ENCODE measurements at places on chromosomes 6 and 20. TPM values are rescaled to one million over a fixed set of nuclear protein-coding genes. Genes with fewer than 3 reads are reported as not detected.

Gene IFNGR1
- 93.7 TPM for total RNA-seq

Gene MYH7B
- 0.27 TPM for total RNA-seq

DNA sequence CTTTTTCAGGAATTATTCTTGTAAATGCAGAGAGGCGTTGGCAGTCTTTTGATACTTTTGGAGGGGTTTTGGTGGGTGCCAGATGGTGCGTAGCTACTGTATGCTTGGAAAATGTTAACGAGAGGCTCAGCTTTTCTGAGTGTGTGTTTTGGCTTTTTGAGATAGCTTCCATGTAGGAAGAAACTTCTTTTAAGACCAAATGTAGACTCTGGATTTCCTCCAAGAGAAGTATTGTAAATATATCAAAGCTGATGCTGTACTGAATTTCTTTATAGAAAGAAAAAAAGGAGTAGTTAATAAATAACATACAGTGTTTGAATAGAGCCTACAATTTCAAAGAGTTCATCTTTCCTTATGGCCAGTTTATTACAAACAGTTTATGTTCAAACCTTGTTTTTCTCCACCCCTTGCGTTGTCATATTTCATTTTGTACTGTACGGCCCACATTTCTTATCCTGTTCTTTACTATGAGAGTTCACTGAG is 16.7 kb downstream of the TIAM2 start:
- no peak overlapping the region for H3K4me3 ChIP-seq
- H3K27me3 ChIP-seq: no peaks in the 10 kb centered on the region
- no peak for DNase-seq
- H3K36me3 ChIP-seq: no peaks in the 10 kb centered on the region

Gene CALHM6
- total RNA-seq: 6.7 TPM

DNA sequence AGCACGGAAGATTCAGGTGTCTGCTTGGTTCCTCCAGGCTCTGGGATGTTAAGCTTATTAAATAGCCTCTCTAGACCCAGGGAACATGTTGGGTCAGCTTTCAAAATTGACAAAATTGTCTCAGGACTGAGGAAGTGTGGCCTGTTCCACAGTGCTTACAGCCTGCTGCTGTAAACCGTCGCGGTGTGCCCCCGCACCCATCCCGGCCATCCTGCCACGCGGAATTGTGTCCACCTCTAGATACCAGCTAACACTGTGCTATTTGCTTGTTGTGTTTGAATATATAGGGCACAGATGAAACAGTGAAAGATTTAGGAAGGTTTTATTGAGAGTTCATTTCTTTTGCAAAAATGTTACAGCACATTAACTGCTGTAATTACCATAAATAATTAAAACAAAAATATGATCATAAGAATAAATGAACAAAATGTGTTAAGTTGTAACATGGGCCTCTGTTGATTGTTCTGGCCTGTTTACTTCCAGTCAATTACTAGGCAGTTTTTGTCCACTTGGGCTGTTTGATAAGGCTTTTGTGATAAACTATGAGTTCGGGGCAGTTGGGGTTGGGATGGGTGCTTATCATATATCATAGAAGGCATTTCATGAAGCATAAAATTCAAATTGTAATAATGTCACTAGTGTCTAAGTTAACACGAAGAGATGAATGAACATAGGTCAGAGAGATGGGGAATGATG is 77.4 kb downstream of the ARID1B start:
- H3K27ac ChIP-seq: no peak overlapping the region
- no peaks in the 10 kb centered on the region for H3K27me3 ChIP-seq
- DNase-seq: no peak
- H3K4me1 ChIP-seq: peaks cover 6% of the 10 kb centered on the region
- H3K36me3 ChIP-seq: no peaks in the 10 kb centered on the region

DNA sequence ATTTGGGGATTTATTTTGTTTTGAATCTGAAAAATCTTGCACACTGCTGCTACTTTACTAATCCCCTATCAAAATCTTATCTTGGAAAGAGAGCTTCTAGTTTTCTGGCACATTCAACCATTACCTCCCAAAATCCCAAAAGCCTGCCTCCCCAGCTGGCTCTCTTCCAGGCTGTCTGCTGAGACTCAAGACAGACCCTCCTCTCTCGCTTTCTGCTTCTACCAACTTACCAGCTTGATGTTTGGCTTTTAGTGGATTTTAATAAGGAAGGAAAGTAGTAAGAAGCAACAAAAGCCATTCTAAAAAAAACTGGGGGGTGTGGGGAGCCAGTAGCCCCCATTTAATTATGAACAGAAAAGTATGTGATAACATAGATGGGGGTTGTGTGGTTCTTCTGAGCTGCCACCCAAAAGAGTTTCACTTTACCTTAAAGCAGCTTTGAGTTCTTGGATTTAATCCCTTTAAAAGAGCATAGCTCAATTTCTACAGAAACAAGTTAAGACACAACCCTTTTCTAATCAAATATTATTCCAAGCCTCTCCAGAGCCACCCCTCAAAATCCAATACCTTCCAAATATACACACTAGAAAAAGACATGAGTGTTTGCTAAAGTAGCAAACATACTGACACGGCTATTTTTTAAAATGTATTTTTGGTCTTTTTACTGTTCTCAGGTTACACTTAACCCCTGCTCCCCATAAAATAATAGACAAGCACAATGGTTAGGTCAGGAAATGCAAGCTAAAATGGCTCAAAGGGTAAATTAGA is 71.7 kb downstream of the ATP9A start:
- peak overlapping the region; percentile 54 for H3K27ac ChIP-seq
- H3K36me3 ChIP-seq: no peaks in the 10 kb centered on the region
- H3K4me3 ChIP-seq: no peak overlapping the region
- no peaks in the 10 kb centered on the region for H3K27me3 ChIP-seq
